ENCODE measurements at places on chromosomes 1 and 21.

- DNase-seq = no peak
These were observed 8.6 kb downstream of the JAM2 start for GRCh38 chr21:25647647-25648046.

- DNase-seq = no peak
These were observed 58.9 kb downstream of the ERG start for GRCh38 chr21:38439426-38439825.

GRCh38 chr1:31815752-31816500, at the start of gene SPOCD1:
SPOCD1 (minus strand) TSS chr1:31816022; CDS start chr1:31815333, 689 bp downstream.
- DNase-seq = no peak

DNA sequence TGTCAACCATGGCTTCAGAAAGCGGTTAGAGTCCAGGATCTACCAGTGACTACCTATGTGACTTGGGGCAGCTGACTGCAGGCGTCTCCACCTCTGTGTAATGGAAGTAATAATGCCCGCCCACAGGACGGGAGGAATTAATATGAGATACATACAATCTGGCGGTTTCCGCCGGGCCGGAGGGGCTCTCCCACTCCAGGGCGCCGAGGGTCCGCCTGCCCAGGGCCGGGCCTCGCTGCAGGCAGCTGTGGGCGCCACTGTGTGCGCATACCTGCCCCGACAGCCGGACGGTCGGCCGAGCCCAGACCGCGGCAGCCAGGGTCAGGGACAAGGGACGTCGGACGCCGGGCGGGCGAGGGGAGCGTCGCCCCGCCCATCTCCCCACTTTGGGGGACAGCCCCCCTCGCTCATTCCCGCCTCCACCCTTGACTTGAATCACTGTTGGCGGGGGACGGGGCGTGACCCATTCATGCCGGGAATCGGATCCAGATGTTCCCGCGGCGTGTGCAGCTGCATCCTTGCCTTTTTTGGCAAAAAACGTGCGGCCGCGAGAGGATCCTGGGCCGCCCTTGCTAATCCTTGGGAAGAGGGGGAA, 6.0 kb upstream of the SF3A3 start:
- no peak for DNase-seq

DNA sequence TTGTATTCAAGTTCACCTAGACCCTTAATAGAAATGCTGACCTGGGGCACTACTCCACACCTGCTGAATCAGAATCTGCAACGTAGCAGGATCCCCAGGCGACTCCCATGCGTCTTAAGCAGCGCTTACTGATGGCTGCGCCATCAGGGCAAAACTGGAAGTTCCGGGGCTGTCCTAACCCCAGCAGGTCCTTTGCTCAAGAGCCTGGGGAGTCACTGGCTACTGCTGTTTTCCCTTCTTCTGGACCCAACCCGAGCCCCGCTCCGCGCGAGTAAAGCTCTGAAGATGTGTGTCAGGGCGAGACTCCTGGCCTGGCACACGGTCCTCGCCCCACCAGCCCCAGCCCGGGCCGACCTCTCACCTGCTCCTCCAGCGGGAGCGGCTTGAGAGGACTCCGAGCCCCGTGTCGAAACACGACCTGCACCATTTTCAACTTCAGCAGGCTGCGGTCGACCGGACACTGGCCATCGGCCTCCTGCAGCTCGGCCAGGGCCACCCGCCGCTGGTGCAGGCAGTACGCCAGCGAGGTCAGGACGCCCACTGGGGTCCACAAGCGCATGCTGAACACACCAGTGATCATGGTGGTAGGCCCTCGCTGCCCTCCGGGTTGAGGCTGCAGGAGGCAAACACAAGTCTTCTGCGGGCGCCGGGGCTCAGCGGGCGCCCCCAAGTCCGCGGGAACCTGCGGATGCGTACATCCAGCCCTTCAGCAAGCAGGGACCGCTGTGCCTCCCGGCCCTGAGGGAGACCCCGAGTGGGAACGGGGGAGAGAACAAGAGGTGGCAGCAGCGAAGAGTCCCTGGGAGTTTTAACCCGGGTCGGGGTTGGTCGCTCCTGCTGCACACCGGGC, 630 bp downstream of the ACP6 start:
- DNase-seq = no peak

- no peak for DNase-seq
These were observed at the start of gene SPRTN for GRCh38 chr1:231338270-231339128. SPRTN (plus strand) TSS chr1:231338293; CDS start chr1:231338384, 91 bp downstream.

GRCh38 chr1:98360864-98361263, 300.7 kb upstream of the SNX7 start:
- no peak for DNase-seq

GRCh38 chr21:15682186-15682895, 47.4 kb upstream of the USP25 start:
- DNase-seq = no peak

DNA sequence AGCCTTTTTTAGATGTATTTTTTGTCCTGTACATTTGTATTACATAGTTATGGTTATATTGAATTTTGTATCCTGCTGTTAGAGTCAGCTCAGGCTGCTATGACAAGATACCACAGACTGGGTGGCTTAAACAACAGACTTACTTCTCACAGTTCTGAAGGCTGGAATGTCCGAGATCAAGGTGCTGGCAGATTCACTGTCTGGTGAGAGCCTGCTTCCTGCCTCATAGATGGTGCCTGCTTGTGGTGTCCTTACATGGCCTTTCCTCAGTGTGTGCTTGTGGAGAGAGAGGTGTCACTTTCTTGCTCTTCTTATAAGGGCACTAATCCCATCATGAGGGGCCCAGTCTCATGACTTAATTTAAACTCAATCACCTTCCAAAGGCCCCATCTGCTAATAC, 23.1 kb upstream of the MYSM1 start:
- DNase-seq = no peak

- DNase-seq = no peak
These were observed 94.7 kb upstream of the GPR52 start for GRCh38 chr1:174352883-174353608.

- DNase-seq = no peak
These were observed 55.7 kb downstream of the WARS2 start for GRCh38 chr1:119084798-119085197.

GRCh38 chr1:246302251-246302625, 204.8 kb downstream of the SMYD3 start:
- DNase-seq = no peak

DNA sequence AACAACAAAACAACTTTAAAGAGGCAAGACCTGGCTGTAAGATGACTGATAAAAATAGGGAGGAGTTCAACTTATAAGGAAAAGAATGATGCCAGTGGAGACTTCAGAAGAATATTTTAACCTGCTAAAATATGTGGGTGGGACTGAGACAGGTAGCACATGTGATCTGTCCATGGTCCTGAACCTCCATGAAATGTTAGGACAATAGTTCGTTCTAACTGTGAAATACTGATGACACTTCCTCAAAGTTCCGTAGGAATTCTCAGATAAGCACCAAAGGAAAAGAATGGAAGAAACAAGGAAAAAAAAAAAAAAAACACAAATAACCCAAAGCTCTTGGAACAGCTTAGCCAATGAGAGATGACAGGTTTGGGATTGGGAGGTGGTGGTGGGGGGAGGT, 44.7 kb downstream of the CDC42BPA start:
- DNase-seq = no peak

- no peak for DNase-seq
These were observed at the start of gene KIRREL1 for GRCh38 chr1:157993147-157993917. KIRREL1 (plus strand) TSS chr1:157993645; CDS start chr1:157993677, 32 bp downstream.

GRCh38 chr1:208202333-208202995, 41.7 kb downstream of the PLXNA2 start:
- DNase-seq = no peak

GRCh38 chr1:7902478-7903085, 38.1 kb downstream of the TNFRSF9 start:
- DNase-seq = peak; percentile 36

- no peak for DNase-seq
These were observed 162.6 kb downstream of the GRIK1 start for GRCh38 chr21:29777160-29777559.
